ENCODE measurements at places on chromosomes 6 and 20.

GRCh38 chr6:150269130-150269856 is 99.5 kb upstream of the IYD start:
- no peak for DNase-seq

- no peak for DNase-seq
Observed at GRCh38 chr20:47392015-47392720, 35.7 kb upstream of the ZMYND8 start.

GRCh38 chr20:10910535-10911178 is 236.9 kb upstream of the JAG1 start:
- DNase-seq: no peak

GRCh38 chr6:112189494-112189893 is 64.9 kb downstream of the LAMA4 start:
- no peak for DNase-seq

- DNase-seq: no peak
Observed at GRCh38 chr6:38273325-38273724, 366.4 kb downstream of the BTBD9 start.

DNA sequence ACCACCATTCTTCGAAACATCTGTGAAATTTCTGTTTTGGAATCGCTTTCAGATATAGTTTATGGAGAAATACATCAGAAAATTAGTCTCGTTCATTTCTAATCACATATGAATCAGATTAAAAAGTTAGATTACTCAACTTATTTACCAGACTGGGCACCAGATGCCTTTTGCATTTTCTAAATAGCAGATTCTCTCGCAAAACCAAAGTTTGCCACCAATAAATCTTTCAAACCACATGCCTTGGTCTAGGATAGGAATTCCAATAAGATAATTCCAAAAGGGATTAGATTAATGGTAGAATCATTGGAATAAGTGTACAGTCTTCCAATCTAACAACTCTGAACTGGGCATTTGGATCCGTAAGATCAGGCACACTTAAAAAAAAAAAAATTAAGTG is 160.4 kb upstream of the TAB2 start:
- no peak for DNase-seq

DNA sequence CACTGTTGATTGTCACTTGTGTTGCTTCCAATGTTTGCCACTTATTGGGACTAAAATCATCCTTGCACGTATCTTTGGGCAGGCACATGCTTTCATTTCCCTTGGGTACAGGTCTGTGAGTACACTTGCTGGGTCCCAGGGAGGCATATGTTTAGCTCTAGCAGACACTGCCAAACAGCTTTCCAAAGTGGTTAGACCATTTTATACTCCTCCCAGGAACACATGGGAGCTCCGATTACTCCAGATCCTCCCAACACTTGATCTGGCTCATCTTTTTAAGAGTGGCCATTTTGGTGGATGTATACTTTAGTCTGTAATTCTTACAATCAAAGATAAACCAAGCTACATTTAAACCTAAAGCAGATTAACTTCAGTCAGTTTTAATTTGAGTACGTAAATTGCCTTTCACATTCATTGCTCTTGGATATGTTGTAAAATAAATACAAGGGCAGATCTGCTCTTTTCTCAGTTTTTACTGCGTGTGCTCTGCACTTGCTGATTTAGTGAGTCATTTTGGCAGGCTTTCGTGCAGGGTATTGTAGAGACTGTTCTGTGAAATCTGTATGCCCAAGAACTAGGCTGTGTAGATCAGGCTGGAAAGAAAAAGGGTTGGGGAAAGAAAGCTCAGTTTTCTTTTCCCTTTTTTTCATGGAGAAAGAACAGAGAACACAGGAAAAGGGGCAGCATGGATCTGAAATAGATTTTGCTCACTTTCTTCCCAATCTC is 19.5 kb downstream of the SLC22A1 start:
- DNase-seq: no peak

All from stimulated activated CD8-positive, alpha-beta memory T cell treated with anti-CD3 and anti-CD28 coated beads, Interleukin-12 subunit alpha, Interleukin-12 subunit beta, amount 100 ng/mL, for 4 hours (primary cell).